ENCODE measurements at places on chromosomes 5 and 9.
A peak's percentile ranks its signal among the peaks of the same experiment; 100 is the strongest.

GRCh38 chr5:33828626-33829308 lies 63.0 kb downstream of the ADAMTS12 start:
- H3K4me1 ChIP-seq = peaks cover 20% of the 10 kb centered on the region
- no peaks in the 10 kb centered on the region for H3K27me3 ChIP-seq
- no peak for DNase-seq
- no peaks in the 10 kb centered on the region for H3K36me3 ChIP-seq
- H3K4me3 ChIP-seq = no peak overlapping the region

DNA sequence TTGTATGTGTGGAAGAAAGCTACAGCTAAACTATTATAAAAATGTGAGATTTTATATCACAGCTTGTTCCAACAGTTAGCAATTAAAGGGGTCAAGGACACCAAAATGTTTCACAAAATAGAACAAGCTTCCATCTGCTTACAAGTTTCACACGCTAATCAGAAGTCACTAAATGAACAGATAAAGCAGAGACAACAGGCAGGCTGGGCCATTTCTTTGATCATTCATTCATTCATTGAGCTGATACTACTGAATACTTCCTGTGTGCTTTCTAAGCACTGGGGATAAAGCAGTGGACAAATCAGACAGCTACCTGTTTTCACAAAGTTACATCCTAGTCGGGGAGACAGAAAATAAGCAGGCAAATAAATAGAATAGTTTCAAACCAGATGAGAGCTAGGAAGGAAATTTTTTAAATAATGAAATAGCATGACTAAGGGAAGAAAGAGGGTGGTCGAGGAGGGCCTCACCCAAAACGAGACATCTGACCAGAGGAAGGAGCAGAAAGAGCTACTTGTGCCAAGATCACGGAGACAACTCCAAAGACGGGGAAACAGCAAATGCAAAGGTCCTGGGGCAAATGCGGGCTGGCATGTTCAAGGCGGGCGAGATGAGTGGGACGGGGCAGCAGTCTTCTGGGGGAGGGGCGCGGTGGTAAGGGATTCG lies 1.2 kb downstream of the MAPK9 start:
- no peak for DNase-seq
- peak overlapping the region; percentile 77 for H3K4me3 ChIP-seq
- no peak overlapping the region for H3K27ac ChIP-seq
- H3K27me3 ChIP-seq = no peaks in the 10 kb centered on the region
- peaks cover 58% of the 10 kb centered on the region for H3K4me1 ChIP-seq
- H3K36me3 ChIP-seq = peaks cover 18% of the 10 kb centered on the region

- H3K36me3 ChIP-seq = no peaks in the 10 kb centered on the region
- H3K4me3 ChIP-seq = no peak overlapping the region
- H3K4me1 ChIP-seq = peaks cover 20% of the 10 kb centered on the region
- no peak overlapping the region for H3K27ac ChIP-seq
- DNase-seq = no peak
Observed at GRCh38 chr5:73540192-73540591, 25.2 kb downstream of the ANKRA2 start.

DNA sequence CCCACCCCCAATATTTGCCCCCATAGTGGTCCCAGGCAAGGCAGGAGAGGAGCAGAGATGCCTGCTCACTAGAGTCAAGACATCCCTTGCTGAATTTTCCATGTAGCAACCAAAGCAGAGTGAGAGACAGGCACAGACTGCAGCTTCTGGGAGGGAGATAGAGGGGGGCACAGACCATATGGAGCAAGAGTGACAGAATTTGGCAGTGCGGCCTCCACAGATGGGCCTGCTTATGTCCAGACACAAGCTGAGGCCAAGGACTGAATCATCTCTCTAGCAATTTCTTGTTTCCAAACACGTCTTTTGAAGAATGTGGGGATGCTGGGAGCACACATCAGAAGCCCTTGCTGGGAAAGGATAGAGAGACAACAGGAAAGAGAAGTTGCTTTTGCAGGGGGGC lies 53.0 kb upstream of the ALDH1B1 start:
- peaks cover 22% of the 10 kb centered on the region for H3K27me3 ChIP-seq
- no peaks in the 10 kb centered on the region for H3K36me3 ChIP-seq
- H3K27ac ChIP-seq = no peak overlapping the region
- H3K4me1 ChIP-seq = peaks cover 20% of the 10 kb centered on the region
- DNase-seq = no peak
- H3K4me3 ChIP-seq = no peak overlapping the region

GRCh38 chr5:97142521-97143254 lies at the start of gene LIX1:
Gene LIX1, minus strand, starts transcription at chr5:97142611. Its CDS starts 35 bp downstream, at chr5:97142576.
- H3K27ac ChIP-seq = peak within 1 kb of the TSS; percentile 43
- peaks cover 28% of the 10 kb centered on the region for H3K4me1 ChIP-seq
- peak; percentile 59 for DNase-seq
- no peak within 1 kb of the TSS for H3K4me3 ChIP-seq

DNA sequence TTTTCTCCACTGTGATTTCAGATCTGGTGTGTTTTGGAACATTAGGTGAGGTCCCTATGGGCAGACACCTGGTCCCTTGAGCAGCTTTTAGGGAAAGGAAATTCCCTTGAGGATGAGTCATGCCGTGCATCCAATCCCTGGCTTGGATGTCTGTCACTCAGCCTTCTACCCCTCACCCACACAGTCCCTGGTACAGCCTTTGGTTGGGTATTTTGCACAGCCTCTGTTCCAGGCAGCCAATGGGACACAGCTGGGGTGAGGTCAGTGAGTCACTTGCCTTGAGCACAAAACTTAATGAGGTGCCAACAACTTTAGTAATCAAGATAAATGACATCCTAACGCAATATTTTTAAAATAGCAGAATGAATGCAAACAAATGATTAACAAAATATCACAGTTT lies 22.7 kb upstream of the SVEP1 start:
- no peak for DNase-seq
- H3K4me3 ChIP-seq = no peak overlapping the region
- H3K36me3 ChIP-seq = peaks cover 11% of the 10 kb centered on the region
- peaks cover 40% of the 10 kb centered on the region for H3K4me1 ChIP-seq

DNA sequence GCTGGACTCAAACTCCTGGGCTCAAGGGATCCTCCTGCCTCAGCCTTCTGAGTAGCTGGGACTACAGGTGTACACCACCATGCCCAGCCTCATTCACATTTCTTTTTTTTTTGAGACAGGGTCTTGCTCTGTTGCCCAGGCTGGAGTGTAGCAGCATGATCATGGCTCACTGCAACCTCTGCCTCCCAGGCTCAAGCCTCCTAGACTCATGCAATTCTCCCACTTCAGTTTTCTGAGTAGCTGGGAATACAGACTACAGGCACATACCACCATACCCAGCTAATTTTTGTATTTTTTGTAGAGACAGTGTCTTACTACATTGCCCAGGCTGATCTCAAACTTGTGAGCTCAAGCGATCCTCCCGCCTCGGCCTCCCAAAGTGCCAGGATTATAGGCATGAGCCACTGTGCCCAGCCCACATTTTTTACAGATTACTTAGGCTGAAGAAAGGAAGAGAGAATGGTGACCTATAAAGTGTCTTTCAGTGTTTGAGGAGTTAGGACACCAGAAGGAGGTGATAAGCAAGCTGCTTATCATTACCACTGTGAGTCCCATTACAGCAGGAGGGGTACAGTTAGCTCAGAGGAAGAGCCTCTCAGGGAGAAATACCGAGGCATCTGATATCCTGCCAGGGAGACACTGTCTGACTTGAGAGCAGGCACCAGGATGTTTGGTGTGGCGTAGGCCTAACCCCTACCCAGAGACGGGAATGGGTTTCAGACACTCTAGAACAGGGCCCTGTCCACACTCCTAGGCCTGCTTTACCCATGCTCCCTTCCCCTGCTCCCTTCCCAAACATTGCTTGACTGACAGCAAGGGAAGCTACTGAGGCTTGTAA lies 9.7 kb downstream of the FAXDC2 start:
- no peaks in the 10 kb centered on the region for H3K36me3 ChIP-seq
- no peak overlapping the region for H3K4me3 ChIP-seq
- H3K27ac ChIP-seq = no peak overlapping the region
- H3K27me3 ChIP-seq = no peaks in the 10 kb centered on the region
- H3K4me1 ChIP-seq = no peaks in the 10 kb centered on the region
- no peak for DNase-seq

DNA sequence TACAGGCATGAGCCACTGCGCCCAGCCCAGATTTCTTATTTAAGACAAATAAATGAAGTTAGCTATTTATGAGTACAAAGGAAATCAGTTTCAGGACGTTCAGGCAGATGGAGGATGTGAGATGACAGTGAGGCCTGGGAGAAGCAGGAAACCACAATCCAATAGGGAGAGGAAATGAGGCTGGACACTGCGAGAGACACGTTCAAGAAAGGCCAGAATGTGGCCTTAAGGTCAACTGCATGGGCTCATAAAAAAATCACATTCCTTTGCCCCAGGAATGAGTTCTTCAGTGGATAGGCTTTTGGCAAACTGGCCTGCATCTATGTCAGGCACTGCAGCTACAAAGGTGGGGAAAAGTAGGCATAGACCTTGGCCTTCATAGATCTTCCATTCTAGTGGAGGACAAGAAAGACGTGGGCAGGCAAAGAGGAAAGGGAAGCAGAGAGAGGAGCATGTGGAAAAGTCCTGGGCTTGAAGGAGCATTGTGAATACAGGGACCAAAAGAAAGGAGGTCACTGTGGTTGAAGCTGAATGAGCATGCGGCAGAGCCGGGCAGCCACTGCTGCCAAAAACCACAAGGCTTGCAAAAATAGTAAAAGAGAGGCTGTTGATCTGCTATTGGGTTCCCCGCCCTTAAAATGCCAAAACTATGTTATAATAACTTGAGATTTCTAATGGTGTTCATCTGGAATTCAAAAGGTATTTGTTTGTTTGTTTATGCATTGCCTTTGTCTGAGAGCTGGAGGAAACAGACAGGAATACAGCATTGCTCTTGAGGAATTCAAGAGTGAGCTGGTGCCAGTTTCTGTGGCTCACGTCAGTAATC lies 133.0 kb downstream of the GNA14 start:
- no peak overlapping the region for H3K27ac ChIP-seq
- H3K27me3 ChIP-seq = no peaks in the 10 kb centered on the region
- DNase-seq = no peak
- peaks cover 12% of the 10 kb centered on the region for H3K4me1 ChIP-seq
- H3K4me3 ChIP-seq = no peak overlapping the region
